GM19239 (cell line): ENCODE measurements at places on chromosomes 5 and 9.

GRCh38 chr9:84054341-84055010 lies 73.9 kb downstream of the RMI1 start:
- no peak for DNase-seq

- no peak for DNase-seq
Measured at GRCh38 chr9:23005156-23005555, 558.5 kb downstream of the DMRTA1 start.

DNA sequence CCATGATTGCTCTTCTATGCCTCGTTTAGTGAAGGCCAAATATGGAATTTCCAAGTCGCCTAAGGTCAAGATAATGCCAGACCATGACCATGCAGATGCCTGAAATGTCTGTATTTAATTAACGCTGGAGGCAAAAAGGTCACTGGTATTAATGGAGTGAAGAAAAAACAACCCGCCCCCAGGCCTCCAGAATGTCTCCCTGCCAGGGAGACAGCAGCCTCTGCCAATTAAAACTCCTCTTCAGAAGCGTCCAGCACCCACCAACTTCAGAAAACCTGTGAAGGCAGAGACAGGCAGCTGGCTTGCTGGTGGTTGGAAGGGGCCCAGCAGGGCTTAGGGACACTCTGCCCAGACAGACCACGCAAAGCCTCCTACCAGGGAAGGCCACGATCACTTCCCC lies 94.4 kb downstream of the VAV2 start:
- no peak for DNase-seq

DNA sequence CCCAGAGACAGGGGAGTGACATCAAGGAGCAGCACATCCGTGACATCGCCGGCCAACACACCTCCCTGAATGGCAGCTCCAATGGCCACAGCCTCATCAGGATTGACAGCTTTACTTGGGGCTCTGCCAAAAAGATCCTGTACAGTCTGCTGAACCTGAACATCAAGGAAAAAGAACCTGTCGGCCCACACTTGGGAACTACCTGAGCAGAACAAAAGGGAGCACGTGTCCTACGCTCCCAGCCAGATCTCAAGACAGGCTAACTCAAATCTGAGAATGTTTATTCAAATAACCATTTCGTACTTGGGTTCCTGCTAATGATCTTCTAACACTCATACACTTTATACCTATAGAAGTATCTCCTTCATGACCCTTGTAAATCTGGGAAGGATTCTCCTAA lies 15.3 kb downstream of the HSPA9 start:
- DNase-seq: no peak

- DNase-seq: no peak
Measured at GRCh38 chr9:18606281-18606680, 132.3 kb downstream of the ADAMTSL1 start.
